ENCODE measurements at places on chromosomes 16 and 17. TPM values are rescaled to one million over a fixed set of nuclear protein-coding genes. Genes with fewer than 3 reads are reported as not detected.

DNA sequence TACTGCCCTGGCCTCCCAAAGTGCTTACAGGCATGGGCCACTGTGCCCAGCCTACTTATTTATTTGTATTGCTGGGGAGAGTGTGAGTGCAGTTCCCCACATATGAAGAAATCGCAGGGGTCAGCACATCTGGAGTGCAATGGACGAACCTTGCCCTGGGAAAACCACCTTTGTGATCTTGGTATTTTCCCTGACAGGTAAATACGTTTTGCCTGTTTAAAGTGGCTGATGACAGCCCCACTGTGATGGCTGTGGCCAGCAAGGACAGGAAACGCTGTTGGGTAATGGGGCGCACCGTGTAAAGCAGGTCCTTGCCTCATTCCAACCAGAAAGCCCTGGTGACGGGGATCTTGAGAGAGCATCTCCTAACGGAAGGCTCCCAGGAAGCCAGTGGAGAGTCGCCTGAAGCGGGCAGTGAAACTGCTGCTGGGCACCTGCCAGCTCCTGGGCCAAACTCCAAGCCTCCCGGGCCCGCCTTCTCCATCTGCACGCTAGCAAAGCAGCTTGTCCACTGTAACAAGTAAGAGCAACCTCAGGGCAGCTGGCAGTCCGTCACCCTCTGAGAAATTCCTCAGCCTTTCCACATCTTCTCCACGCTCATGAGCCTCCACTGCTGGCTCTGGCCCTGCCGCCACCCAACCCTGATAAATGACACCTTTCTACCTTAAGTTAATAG lies 17.5 kb downstream of the EMC8 start:
- peak; percentile 45 for ATAC-seq

GRCh38 chr16:69839240-69839688 lies 77.1 kb downstream of the WWP2 start:
- ATAC-seq: no peak

GRCh38 chr16:3661311-3661710 lies 6.8 kb downstream of the DNASE1 start:
- no peak for ATAC-seq

- ATAC-seq: peak; percentile 91
Measured at GRCh38 chr17:10768750-10769251, 35.1 kb downstream of the TMEM238L start.

GRCh38 chr16:47990676-47991075 lies 165.1 kb downstream of the ABCC12 start:
- ATAC-seq: no peak

GRCh38 chr17:63293323-63294075 lies 152.6 kb downstream of the CYB561 start:
- no peak for ATAC-seq

GRCh38 chr17:40451420-40451819 lies 8.2 kb downstream of the IGFBP4 start:
- ATAC-seq: no peak

GRCh38 chr16:637081-638018 lies 1.2 kb upstream of the METTL26 start:
- ATAC-seq: peak; percentile 13

GRCh38 chr17:42743595-42744282 lies 1.1 kb downstream of the EZH1 start:
- no peak for ATAC-seq

- ATAC-seq: no peak
Measured at GRCh38 chr17:35745246-35745645, 7.8 kb downstream of the GAS2L2 start.

DNA sequence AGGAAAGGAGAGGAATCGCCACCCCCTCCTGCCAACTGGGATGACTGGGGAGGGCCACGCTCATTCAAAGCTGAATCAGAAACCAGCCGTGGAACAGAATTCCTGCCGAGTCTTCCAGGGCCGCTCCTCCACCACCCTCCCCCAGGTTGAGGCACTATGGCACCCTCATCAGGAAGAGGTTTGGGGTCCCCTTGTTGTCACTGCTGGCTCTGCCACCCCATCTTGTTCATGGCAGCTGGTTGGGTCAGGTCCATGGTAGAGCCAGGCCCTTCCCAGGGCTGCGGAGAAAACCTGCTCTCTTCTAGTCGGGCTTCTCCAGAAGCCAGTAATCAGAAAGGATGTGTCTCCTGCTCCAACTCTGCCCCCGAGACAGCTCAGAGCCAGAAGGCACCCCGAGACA lies 41.8 kb downstream of the KCNJ12 start:
- no peak for ATAC-seq

DNA sequence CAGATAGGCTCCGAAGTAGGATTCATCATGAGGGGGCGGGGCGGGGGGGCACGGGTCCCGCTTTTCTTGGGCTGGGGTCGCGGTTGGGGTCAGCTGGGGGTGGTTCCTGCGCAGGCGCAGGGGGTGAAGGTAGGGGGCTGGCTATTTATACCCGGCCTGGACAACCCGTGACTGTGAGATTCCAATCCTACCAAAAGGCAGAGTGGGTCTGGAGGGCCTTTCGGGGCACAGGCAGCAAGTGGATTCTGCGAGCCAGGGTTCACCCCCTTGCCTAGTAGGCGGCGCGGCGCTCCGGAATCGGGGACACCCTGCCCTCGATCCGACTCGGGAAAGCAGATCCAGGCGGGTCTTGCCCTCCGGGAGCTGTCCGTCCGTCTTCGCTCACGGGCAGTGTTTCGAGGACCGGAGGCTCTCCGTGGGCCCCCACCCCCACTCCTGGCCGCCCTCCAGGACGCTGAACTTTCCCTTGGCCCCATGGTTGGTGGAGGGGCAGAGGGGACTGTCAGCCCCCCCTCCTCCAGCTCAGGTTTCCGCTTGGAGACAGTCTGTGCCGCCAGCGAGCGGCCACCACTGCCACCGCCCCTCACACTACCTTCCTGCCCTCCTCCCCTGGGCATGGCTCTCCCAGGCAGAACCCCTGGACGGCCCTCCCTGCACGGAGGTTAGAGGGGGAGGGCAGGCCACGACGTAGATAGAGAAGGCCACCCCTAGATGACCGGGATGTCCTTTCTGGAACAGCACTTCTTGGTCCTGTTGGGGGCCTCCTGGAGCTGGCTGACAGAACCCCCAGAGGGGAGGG lies 634 bp downstream of the SLC2A4 start:
- ATAC-seq: peak; percentile 7

- no peak for ATAC-seq
Measured at GRCh38 chr16:70160821-70161220, 12.8 kb upstream of the CLEC18C start.

- ATAC-seq: no peak
Measured at GRCh38 chr16:67902831-67903230, 9.8 kb downstream of the PSKH1 start.

- ATAC-seq: no peak
Measured at GRCh38 chr16:4976079-4976478, 17.9 kb downstream of the SEC14L5 start.

DNA sequence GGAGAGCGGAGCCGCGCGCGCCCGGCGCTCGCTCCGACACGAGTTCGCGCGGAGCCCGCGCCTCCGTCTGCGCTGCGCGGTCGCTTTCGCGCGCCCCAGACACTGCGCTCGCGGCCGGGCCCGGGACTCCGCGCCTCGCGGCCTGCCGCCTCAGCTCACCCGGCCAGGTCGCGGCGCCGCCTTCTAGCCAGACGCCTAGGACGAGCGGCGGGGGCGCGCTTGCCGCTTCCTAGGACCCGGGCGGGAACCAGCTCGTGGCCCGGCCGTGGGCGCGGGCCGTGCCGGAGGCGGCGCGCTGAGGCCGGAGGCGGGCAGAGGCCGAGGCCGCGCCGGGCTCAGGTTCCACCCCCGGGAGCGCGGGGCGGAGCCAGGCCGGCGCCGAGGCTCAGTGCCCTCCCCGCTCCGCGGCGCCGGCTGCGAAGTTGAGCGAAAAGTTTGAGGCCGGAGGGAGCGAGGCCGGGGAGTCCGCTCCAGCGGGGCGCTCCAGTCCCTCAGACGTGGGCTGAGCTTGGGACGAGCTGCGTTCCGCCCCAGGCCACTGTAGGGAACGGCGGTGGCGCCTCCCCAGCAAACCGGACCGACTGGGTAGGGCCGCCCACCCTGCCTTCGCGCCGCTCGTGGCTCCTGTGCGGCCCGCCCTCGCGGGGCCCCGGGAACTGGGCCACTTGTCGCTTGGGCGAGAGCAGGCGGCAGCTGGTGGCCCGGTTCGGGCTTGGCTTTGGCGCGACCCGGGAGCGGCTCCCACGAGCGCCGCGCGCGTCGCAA lies at the start of gene SPHK1:
SPHK1 (plus strand) TSS at position 388 of the 765 bp plus-strand sequence. CDS start 1,036 bp downstream, outside the sequence.
- peak; percentile 54 for ATAC-seq

DNA sequence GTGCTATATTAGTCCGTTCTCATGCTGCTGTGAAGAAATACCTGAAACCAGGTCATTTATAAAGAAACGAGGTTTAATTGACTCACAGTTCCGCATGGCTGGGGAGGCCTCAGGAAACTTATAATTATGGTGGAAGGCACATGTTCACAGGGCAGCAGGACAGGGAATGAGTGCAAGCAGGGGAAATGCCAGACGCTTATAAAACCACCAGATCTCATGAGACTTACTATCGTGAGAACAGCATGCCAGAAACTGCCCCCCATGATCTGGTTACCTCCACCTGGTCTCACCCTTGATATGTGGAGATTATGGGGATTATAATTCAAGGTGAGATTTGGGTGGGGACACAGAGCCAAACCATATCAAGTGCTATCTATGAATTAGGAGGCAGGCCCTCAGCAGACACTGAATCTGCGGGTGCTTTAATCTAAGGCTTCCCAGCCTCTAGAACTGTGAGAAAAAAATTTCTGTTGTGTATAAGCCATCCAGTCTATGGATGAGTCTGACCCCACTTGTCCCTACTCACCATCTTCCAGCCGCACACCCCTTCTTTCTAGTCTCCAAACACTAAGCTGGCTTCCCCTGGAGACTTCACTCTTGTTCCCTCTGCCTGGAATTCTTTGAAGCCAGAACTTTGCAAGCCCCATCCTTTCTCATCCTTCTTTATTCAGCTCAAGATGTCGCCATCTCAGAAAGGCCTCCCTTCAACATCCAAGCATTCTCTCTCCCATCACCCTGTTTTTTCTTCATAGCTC lies 772 bp upstream of the NUP93 start:
- ATAC-seq: peak; percentile 30

DNA sequence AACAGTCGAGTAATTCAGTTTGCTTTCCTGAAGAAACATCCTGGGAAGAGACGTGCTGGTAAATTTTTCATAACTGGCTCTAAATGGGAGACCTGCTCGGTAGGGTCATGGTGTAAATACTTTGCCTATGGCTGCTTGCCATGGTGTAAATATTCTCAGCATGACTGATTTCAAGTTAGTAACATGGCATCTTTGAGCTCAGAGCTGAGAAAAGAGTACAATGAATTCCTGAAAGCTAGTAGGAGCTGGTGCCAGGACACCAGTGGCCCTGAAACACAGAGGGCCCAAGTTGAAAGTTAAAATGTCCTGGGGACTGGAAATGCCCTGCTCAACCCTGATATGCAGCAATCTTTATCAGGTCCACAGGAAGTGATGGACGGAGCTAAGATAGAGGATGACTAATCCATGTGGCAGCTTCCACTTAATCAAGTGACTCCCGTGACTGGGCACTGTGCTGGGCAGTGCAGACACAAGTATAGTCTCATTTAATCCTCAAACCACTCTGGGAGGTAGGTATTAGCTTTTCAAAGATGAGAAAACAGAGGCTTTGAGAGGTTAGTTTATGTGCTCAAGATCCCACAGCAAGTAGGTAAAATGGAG lies 130.1 kb upstream of the ADAMTS18 start:
- ATAC-seq: no peak

- no peak for ATAC-seq
Measured at GRCh38 chr16:88662222-88662842, 559 bp downstream of the MVD start.

GRCh38 chr16:86531191-86531545 lies 20.8 kb downstream of the FOXF1 start:
- ATAC-seq: no peak

The ASPHD1 gene
- 26.2 TPM for total RNA-seq

The DECR2 gene
- total RNA-seq: 10.5 TPM

The NPIPB9 gene
- total RNA-seq: 0.73 TPM

The ORC6 gene
- 5.4 TPM for total RNA-seq

The C16orf74 gene
- 0.86 TPM for total RNA-seq

The FBXW10 gene
- total RNA-seq: 0.43 TPM

The NPTX1 gene
- total RNA-seq: 1.6 TPM

The TP53TG3 gene
- 0.14 TPM for total RNA-seq

The G6PC1 gene
- total RNA-seq: 0.47 TPM

The CFAP52 gene
- 0.41 TPM for total RNA-seq

The KIF2B gene
- 0.27 TPM for total RNA-seq

The PSMC5 gene
- 98.7 TPM for total RNA-seq

The CIITA gene
- 2.7 TPM for total RNA-seq

The CIAPIN1 gene
- total RNA-seq: 51.0 TPM
